ENCODE measurements at places on chromosomes 12 and 14.

GRCh38 chr12:89051065-89051677 is 301.1 kb downstream of the DUSP6 start:
- DNase-seq, result no peak

- no peak for DNase-seq
Observed at GRCh38 chr14:99758872-99759545, 34.2 kb upstream of the EML1 start.

GRCh38 chr12:57852620-57853500 is 6.3 kb upstream of the CTDSP2 start:
- DNase-seq, result no peak

- no peak for DNase-seq
Observed at GRCh38 chr12:131530422-131530821, 180.5 kb upstream of the SFSWAP start.

DNA sequence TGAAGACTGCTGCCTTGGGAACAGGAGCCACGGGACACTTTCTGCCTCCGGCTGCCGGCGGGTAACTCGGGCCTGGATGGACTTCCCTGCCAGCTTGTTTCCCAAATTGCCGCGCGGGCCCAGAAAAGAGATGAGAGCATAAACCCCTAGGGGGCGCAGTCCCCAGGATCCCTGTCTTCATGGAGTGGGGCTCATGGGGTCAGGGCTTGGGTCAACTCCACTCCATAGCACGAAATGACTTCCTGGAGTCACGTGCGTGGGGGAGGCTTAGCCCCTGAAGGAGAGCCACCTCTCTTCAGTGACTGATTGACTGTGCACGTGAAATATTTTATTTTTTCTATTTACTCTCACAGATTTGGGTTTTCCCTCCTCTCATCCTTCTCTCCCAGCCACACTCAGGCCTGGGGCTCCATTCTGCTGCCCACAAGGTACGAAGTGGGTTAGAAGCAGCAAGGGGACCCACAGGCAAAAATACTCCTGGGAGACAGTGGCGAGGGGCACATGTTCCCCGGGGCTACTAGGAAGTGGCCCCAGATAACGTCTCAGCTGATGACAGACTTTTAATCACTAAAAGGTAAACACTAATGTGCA is 10.0 kb downstream of the PGF start:
- DNase-seq, result no peak

DNA sequence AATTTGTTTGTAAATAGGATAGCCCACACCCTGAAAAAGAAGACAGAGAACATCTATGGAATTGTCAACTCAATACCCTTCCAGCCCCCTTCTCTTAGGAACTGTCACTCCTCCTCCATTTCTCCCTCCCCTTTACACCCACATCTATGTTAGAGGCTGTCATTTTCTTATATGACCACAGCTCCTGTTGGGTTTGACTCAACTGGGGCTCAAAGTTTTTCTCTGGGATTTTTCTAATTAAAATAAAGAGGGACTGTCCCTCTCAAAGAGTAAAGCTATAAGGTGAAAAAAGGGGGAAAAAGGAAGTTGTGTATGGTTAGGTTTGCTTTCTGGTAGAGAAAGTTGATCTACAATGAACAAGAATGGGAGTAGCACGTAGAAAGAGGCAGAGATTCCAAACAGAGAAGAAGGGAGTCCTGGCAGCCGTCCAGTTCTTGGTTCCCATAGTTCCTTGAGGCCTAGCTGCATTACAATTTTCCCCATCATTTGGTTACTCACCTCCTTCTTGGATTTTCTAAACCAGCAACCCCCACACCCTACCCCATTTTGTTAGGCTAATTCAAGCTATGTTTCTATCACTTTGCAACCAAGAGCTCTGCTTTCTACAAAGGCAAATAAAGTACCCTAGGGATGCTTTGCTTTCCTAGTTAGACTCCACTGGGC is 44.3 kb upstream of the STK38L start:
- DNase-seq, result no peak

- no peak for DNase-seq
Observed at GRCh38 chr12:113057565-113058485, 1.3 kb downstream of the DTX1 start.

DNA sequence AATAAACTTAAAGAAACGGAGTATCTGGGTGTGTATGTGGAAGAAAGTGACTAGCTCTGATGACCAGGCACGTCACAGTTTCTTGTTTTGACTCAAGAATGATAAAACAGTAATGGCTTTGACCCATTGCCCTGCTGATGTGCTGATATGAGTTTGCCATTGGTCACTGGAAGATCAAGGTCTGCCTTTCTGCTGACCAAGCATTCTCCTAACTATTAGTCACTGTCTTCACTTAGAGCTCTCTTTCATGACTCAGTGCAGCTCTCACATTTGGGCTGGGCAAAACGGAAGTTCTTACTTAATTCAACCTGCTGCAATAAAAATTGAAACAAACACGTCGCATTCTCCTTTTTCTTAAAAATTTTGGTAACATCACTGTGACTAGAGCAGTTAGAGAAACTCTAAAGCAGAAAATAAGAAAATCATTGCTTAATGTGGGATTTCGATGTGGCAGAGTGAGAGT is 366.7 kb downstream of the BTG1 start:
- peak; percentile 51 for DNase-seq

GRCh38 chr14:97804056-97804455 is 1006.9 kb downstream of the VRK1 start:
- no peak for DNase-seq

DNA sequence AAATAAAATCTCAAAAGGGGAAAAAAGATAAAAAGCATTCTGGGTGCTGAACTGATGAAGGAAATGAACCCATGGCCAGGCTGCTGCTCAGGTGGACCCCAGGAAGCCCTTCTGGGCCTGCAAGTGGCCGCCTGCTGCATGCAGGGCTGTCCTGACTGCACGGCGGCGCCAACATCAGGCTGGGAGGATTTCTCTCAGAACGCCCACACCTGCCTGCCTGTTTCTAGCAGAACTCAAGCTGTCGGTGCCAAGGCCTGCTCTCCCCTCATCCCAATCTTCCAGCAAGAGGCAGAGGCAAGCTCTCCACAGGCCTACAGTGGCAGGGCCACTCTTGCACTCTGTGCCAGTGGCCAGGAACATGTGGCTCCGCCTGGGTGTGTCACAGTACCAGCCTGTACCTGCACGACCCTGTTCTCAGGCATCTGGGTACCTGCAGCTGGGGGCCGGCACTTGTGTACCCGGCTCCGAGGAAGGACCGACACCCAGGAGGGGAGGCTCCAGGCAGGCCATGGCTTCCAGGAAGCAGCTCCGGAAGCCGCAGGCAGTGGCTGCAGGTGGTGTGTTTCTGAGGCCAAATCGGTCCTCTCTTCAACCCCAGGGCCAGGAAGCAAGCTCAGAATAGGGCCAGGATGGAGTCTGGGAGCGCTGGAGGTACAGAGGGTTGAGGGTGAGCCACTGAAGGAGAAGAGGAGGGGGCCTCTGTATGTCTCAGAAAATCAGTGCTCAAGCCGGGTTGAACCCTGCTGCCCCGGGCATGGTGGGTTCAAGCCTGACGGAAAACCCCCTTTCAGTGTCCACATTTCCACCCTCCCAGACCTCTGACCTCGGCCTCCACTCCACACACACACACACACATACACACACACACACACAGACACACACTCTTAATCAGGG is 2.5 kb upstream of the INF2 start:
- DNase-seq, result no peak

DNA sequence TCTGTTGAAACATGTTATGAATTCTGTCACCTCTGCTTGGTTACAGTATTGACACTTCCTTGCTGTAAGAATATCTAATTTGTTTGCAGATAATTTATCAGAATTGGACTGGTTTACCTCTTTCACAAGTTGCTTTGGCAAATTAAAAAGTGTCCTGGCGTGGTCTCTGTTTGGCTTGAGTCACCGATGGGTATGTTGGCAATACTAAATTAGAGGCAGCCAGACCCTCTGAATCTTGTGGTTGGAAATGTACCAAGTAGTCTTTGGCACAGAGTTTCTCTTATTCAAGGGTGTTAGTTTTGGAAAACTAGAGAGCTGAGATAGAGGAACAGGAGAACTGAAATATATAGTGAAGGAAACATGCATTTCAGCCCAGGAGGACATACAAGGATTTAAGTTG is 521.1 kb upstream of the MGAT4C start:
- DNase-seq, result no peak

DNA sequence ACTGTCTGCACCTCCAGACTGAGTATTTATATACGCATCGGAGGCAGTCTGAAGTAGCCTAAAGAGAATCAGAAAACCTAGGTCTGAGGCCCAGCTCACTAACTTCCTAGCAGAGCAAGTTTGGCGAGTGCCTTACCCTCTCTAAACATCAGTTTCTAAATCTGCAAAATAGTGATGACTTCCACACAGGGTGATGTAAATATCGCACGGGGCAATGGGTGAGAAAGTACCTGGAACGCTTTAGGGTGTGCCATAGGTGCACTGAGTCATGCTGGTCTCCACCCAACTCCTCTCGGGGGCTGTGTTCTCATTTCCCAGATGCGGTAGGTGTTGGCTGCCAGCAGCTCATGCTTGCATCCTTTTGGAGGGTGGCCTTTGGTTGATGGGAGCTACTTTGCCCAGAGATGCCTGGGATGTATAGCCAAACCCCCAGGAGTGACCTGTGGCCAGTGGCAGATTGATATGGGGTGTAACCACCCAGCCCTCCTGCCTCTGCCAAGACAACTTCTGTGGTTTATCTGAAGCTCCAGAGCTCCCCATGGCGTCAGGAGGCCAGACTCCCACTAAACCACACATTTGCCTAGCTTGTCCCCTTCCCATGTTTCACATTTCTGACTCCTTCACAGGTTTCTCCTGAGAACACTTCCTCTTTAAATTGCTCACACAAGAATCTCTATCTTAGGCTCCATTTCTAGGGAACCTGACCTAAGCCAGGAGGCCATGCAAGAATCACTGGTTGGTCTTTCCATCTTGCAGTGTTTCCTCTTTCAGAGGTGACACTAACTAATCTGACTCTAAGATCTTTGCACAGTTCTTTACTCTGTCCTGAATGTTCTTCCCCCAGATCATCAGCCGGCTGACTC is 62.0 kb upstream of the TUNAR start:
- DNase-seq, result no peak

DNA sequence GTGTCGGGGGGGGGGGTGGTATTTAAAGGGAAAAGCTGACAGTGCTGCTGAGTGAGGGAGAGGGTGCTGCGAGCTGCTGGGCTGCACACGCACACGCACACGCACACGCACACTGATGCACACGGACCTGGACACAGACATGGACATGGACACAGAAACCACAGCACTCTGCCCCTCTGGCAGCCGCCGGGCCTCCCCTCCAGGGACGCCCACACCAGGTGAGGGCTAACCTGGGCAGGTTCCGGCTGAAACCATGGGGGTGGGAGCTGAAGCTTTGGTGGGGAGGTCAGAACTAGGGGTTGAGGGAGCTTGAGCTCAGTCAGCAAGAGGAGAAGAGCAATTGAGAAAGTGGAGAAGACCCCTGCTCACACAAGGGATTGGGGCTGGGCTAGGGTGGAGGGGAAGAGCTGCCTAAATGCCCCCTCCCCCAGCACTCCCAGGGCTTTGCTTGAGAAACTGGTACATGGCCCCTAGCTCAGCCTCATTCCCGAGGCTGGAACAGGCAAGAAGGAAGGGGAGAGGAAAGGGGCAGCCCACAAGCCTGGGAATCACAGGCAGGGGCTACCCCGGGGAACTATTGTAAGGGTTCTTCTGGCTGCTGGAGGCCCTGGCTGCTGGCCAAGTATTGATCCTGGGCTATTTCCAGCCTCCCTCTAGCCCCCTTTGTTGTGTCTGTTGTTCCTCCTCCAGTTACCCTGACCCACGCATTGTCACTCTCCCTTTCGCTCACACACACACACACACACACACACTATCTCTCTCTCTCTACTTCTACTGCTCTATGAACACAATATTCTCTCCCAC is at the start of gene REM2:
TSS of gene REM2 (plus strand) at position 50 of the 804 bp plus-strand sequence. CDS start at position 116, 66 bp downstream.
- DNase-seq, result no peak

- no peak for DNase-seq
Observed at GRCh38 chr14:37253905-37254304, 56.2 kb downstream of the MIPOL1 start.

- DNase-seq, result no peak
Observed at GRCh38 chr12:109796057-109796456, 37.1 kb downstream of the TRPV4 start.

- DNase-seq, result peak; percentile 87
Observed at GRCh38 chr14:22986508-22987054, 4.2 kb upstream of the AJUBA start.

DNA sequence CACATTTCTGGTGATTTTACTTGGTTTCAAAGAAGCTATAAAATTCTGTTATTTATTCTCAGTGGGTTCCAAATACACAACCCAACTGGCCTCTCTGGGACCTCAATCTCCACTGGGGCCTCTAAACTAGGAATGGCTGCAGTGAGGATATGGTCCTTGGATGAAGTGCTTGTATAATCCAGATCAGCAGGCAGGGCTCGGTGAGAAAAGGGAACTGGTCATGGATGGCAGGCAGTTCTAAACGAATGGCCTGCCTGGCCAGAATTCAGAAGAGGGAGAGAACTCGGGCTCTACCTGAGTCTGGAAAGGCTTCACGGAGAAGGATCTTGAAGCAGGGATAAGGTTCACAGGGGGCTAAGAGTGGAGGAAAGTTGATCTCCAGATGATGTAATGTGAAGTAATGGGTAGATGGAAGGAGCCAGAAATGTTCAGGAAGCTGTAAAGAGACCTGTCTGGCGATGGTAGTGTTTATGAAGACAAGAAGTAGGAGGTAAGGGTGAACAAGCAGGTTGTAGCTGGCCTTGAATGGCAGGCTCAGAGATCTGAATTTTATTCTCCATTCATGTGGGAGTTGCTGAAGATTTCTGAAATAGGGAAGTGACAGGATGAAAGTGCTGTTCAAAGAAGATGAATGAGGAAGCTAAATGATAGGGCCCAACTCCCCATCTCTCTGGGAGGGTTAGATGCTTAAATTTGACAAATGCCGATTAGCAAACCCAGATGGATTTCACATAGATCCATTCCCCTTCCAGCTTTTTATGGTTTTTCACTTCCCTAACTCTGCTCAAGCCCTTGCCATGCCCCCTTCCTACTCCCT is 31.5 kb upstream of the ANO6 start:
- no peak for DNase-seq

DNA sequence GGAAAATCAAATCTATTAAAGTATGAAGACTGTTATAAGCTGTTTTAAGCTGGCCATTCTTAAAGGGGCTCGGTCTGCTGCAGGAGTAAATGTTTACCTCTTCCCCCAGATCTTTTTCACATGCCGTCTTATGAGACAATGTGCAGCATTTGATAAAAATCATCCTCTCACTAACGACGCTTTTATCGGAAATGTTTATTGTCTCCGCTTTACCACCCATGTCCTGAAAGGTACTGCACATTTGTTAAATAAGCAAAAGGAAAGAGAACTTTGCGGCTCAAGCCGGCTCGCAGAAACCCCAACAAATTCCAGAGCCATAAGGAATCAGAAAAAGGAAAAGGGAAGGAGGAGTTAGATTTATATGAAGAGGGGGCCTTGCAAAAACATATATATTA is 137.8 kb downstream of the HMGA2 start:
- no peak for DNase-seq

DNA sequence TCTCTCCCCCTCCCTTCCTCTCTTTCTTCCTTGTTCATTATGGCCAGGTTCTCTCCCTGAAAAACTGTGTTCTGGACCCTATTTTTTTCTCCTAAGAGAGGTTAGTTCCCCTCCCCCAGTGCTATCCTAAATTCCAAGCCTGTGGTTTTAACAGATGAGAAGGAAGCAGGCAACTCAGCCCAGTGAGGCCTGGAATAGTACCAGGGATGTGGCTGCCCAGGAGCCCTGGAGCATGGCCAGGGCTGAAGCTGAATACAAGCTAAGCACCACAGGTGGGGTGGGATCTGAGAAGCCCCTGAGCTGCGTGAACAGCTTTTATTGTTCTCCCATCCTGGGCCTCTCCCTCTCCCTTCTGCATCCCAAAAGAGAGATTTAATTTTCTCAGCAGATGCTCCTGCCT is 1581.3 kb upstream of the TMEM132C start:
- no peak for DNase-seq
